ENCODE measurements at places on chromosomes 7 and 10.

DNA sequence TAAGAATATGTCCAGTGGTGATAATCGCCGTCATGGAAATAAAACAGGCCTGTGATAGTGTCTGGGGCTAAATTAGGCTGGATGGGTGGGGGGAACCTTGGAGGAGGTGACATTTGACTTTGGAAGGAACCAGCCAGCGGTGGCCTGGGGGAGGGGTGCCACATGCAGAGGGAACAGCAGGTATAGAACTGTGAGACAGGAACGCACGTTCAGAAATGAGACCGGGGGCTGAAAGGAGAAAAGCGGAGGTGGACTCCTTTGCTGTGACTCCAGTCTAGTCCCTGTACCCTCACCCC is 2.6 kb upstream of the CYP26A1 start:
- no peak for DNase-seq

- DNase-seq, result no peak
Measured at GRCh38 chr7:82057476-82057875, 287.6 kb upstream of the HGF start.

GRCh38 chr7:121166916-121167315 is 161.9 kb upstream of the WNT16 start:
- DNase-seq, result no peak

GRCh38 chr7:101720324-101720723 is 91.2 kb upstream of the MYL10 start:
- DNase-seq, result no peak

GRCh38 chr10:18556522-18557147 is 94.8 kb downstream of the NSUN6 start:
- no peak for DNase-seq

GRCh38 chr7:108464743-108465142 is 8.5 kb upstream of the NRCAM start:
- DNase-seq, result no peak

- no peak for DNase-seq
Measured at GRCh38 chr7:7662527-7662926, 22.0 kb downstream of the UMAD1 start.

DNA sequence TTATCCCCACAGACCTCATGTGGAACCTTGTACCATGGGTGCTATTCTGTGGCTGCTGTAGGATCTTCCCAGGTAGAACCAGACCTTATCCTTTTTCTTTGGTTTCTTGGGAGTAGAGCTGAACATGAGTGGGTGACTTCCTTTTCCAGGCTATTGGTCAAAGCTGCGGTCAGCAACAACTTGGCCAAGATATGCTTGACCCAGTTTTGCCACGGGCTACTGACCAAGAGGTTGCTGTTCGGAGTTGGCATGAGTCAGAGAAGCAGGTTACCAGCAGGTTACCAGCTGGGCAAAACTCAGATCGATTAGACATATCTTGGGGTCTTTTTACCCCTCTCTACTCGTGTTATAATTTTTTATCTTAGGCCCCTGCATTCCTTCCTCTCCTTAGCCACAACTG is 36.7 kb upstream of the HDAC9 start:
- no peak for DNase-seq

DNA sequence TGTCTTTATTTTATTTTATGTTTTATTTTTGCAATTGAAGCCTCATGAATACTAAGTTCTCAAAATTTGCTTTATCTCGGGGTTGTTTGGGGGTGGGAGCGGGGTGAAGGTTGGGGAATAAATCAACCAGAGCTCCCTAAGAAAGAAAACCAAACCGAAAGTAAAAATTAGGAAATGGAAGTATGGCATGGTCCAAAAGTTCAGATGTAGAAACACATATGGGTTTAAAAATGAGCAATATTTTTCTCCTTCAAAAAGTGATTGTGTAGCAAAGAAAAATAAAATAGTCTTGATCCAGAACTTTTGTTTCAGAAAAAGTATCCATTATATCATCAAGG is 177.4 kb upstream of the PLXDC2 start:
- no peak for DNase-seq

GRCh38 chr7:90595342-90595800 is 750 bp upstream of the CDK14 start:
- no peak for DNase-seq

DNA sequence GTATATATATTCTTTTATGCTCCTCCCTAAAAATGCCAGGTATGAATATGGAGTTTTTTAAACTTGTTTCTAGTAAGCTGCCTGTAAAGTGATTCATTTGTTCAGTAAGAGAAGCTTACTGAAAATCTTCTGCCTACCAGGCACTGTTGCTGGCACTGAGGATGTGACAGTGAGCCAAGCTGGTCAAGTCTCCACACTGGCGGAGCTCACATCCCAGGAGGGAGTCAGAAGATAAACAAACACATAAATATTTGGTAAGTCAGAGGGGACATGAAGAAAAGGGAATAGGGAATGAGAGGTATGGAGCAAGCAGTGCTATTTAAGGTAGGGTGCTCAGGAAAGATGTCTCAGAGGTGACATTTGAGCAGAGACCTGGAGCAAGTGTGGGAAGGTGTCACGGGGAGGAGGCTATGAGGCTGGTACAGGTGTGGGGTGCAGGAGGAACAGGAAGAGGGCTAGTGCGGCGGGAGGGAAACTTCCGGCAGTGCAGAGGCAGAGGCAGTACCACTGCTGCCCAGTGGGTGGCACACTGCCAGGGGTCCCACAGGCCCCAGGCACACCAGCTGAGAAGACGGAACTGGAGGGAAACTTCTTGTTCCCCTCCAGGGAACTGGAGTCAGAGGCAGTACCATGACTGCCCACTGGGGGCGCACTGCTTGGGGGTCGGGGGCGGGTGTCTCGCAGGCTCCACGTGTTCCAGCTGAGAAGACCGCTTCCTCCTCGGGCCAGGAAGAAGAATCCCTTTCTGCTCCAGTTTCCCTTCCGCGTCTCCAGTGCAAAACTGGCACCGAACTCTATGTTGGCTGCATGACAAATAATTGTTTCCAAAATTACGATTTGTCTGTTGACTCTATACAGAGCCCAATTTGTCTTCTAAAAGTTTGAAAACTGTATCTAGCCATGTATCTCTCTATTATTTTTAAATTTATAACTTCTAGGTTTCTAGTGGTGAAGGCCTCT is 161.0 kb downstream of the TEX36 start:
- DNase-seq, result no peak

DNA sequence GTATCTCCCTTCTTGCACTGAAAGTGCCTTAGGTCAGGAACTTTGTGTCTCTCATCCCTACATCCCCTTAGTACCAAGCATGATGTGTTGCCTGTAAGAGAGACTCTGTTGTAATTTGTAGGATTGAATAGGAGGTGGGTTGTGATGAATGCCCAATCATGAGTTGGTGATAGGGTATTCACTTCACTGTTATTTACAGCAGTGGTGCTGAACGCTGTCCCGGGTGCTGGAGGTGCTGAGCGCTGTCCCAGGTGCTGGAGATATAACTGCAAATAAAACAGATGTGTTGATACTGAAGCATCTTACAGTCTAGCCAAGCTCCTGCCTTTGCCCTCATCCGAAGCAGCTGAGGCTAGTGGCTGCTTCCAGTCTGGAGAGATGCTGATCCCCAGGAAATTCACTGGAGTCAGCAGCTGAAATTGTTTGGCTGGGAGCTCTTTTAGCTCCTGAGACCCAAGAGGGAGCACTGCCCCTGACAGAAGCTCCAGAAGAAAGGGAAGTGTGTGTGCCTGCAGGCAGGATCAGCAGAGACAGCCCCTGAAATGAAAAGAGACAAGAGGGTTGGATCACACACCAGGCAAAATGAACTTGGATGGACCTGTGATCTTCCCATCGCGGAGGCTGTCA is 183.4 kb downstream of the SORCS3 start:
- DNase-seq, result peak; percentile 9

DNA sequence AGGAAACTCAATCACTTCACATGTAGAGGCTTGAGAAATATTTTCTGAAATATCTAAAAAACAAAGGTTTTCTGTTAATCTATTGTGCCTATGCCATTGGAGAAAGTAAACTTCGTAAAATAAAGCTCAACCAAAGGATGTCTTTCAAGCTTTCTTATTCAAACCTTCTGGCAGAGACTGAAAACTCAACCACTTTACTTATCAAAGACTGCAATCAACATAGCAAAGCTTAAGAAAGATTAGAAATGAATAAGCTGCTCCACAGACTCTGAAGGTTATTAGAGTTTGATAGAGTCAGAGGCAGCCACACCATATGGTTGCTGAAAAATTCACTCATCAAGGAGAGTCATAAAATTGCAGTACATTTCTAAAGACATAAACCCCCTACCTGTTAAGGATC is 245.8 kb upstream of the MEOX2 start:
- no peak for DNase-seq

DNA sequence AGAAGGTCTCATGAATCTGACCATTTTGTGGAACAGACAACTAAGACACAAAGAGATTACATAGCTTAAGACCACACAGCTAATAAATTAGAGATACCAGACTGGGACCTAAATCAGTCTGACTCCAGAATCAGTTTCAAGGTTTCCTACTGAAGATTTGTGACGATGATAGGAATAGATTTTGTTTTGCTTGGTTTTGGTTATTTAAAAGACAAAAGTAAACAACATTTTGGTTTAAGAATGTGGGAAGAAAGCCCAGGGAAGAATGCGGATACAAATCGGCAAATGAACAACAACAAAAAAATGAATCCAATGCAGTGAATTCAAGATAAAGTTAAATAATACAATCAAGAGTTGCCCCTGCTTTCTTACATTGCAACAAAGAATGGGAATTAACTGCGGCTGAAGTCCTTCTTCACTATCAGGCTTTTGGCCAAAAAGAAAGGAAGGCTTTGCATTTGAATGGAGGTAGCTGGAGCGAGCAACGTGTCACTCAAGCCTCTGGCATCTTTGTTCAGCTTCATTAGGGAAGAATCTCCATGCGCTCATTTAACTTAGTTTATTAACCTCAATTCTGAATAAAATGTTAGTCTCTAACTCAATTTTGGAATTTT is 210.8 kb downstream of the ADAM12 start:
- no peak for DNase-seq

DNA sequence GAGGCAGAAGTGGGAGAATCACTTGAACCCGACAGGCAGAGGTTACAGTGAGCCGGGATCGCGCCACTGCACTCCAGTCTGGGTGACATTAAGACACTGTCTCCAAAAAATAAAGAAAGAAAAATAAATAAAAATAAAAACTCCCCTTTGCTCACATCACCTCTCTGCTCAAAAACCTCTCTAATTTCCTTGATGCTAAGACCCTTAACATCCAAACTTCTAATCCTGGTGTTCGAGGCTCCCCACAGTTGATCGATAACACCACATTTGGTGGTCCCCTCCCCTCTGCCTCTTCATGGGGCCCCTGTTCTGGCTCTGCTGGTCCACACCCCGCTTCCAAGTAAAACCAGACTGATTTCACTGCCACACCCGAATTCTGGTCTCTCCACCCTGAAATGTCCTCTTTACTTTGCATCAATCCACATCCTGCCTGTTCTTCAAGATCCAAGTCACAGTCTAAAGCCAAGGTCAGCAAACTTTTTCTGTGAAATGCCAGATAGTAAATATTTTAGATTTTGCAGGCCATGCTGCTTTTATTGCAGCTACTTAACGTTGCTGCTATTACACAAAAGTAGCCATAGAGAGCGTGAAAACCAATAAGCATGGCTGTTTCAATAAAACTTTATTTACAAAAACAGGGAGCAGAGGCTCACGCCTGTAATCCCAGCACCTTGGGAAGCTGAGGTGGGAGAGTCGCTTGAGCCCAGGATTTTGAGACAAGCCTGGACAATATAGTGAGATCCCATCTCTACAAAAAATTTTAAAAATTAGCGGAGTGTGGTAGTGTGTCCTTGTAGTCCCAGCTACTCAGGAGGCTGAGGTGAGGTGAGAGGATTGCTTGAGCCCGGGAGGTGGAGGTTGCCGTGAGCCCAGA is 11.8 kb downstream of the MOSPD3 start:
- no peak for DNase-seq

DNA sequence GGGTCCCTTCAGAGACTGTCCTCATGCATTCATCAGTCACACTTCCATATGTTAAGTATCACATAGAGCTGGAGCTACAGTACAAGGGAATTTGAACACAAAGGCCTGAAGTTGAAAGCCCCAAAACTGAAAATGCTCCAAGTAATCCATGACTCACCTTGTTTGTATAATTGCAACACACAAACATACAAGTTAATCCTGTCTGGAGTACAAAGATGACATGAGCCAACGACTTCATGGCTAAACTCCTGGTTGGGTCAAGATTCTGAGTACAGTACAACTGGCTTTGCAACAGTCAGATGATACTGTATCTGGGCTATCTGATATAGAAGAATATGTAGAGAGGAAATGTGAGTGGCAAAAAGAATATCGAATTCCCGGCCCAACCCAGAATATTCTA is 73.1 kb upstream of the AASS start:
- DNase-seq, result no peak

- DNase-seq, result peak; percentile 76
Measured at GRCh38 chr7:7681191-7681935, 37.0 kb downstream of the RPA3 start.

- DNase-seq, result no peak
Measured at GRCh38 chr7:150716939-150717338, 526 bp downstream of the GIMAP1 start.

- no peak for DNase-seq
Measured at GRCh38 chr7:28879105-28879504, 79.0 kb downstream of the TRIL start.

DNA sequence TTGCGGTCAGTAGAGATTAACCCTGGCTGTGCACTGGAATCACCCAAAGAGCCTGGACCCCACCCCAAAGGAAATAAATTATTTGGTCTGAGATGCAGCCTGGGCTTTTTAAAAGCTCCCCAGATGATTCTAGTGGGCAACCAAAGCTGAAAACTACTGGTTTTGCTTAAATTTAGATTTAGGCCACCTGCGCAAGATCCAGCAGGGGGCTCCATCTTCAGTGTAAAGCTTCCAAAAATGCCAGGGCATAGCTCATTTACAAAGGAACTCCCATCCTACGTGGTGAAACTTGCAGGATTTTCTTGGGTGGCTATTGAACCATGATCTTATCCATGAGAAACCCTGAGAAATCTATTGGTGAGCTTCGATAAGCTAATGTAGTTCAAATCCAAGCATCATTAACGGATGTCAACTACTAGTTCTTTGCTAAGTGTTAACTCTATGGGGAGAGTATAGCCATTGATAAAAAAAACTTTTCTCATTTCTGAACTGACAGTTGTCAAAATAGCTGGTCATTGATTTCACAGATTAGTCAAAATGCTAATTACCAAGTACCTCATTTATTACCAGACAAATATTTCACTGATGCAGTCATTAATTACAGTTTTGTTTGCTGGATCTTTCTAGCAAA is 315.3 kb downstream of the LHFPL3 start:
- DNase-seq, result no peak

DNA sequence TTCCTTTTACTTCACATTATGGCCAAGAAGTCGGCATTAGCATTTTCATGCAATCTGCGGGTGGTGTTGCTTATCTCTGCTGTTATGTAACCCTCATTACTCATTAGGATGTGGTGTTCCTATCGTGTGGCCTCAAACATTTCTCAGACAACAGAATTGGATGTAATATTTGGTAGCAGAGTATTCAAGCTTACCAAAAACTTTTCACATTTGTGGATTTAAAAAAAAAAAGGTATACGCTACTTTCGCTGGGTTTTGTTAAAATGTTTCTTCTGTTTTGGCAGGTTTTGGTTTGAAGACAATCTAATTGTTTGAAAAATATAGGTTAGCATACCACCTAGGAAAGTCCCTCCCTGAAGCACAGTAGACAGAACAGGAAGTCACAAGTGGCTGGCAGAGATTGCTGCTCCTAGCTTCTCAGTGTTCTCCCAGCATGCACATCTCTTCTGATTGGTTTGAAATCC is 128.8 kb downstream of the GATA3 start:
- peak; percentile 76 for DNase-seq

GRCh38 chr7:96495751-96496216 is 173.9 kb upstream of the SLC25A13 start:
- peak; percentile 2 for DNase-seq

GRCh38 chr7:93178213-93178612 is 30.0 kb upstream of the SAMD9L start:
- DNase-seq, result peak; percentile 19

- DNase-seq, result no peak
Measured at GRCh38 chr7:1422512-1423263, 36.6 kb downstream of the MICALL2 start.

Measured in CD4-positive, alpha-beta T cell treated with Interleukin-10 for 1 hour (primary cell).